SIG-M5 (cell line): ENCODE measurements at places on chromosomes 7 and 10.

DNA sequence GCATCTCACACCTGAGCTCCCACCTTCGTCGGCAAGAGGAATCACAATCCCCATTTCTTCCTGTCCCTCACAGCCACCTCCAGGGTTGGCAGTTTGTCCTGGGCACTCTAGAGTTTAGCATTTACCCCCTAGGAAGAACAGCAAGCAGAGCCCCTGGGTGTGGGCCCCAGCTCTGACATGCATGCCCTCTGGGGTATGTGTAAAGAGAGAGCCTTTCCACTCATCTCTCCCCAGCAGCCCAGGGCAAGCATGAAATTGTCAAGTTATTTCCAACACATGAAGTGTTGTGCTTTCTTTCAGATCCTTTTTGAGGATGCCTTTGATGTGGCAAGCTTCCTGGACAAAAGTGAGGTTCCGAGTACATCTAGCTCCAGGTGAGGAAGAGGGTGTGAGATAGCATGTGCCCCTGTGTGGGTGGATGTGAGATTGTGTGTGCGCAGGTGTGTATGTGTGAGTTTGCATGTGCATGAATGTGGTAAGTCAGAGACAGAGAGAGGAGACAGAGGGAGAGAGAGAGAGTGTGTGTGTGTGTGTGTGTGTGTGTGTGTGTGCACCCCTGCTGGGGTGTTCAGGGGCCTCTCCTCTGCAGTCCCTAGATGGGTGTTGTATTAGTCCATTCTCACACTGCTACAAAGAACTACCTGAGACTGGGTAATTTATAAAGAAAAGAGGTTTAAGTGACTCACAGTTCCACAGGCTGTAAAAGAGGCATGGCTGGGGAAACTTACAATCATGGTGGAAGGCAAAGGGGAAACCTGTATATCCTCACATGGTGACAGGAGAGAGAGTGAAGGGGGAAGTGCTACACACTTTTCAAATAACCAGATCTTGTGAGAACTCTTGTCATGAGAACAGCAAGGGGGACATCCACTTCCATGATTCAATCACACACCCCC is 18.1 kb downstream of the STRA8 start:
- DNase-seq: no peak

DNA sequence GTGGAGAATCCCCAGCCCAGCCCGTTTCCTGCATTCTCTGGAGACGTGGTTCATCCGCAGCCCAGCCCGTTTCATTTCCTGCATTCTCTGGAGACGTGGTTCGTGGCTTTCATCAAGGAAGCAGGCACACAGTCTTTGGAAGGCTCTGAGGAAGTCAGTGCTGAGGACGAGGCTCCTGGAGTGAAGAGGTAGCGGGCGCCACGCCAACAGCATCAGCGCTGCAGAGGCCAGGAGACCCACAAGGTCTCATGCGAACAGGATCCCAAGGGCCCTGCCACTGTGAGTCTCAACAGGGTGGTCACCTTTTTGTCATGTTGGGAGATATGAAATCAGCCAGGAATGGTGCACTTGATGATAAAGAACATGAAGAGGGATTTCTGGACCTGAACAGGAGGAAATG is 12.4 kb upstream of the TCERG1L start:
- DNase-seq: no peak

DNA sequence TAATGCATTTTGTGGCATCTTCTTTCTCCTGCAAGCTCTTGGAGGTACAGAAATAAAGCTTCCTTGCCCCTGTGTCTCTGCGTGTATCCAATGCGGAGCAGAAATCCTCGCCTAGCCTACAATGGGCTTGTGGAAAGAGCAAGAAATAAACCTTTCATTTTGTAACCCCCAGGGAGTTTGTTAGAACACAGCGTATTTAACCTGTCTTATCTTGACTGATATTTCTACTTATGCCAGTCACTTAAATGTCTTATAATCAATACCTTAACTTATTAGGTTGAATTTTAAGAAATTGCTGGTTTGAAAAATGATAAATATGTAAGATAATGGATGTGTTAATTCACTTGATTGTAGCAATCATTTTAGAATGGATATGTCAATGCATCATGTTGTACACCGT is 629.8 kb upstream of the IGFBP3 start:
- DNase-seq: no peak

DNA sequence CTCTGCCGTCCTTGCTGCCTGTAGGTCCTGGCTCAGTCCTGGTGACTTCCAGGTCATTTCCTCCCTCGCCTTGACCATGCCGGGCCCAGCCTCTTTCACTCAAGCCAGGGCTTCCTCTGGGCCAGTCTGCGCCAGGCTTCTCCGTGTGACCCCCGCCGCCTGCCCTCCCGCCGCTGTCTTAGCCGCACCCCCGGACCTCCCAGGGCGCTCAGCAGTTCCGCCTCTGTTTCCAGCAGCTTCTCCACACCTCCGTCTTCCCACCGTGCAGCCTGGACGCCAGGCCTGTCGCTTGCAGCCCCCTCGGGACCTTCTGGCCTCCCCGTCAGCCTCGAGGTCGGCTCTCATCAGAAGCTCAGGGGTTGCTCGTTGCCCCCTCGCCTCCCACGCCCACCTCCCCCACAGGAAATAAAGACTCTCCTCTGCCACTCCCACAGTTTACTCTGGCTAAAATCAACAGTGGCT is 123.0 kb upstream of the FZD8 start:
- DNase-seq: no peak

- DNase-seq: no peak
These were observed 3.6 kb downstream of the LHPP start for GRCh38 chr10:124465003-124465776.

DNA sequence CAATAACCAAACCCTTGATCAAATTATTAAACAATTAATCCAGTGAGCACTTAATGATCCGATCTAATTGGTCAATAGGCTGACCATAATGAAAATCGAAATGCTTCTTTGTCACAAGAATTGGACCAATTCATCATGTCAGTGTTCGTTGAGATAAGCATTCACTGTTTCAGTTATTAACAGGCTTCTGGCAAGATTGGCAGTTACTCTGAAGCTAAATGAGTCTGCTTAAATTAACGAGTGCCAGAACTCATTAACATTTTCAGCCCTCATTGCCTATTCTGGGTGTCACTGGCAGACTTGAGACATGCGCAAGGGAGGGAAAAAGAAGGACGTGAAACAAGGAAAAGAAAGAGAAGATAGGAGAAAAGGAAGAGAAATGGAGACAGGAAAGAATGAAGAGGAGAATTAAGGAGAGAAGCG is 30.7 kb upstream of the SLC26A3 start:
- no peak for DNase-seq

DNA sequence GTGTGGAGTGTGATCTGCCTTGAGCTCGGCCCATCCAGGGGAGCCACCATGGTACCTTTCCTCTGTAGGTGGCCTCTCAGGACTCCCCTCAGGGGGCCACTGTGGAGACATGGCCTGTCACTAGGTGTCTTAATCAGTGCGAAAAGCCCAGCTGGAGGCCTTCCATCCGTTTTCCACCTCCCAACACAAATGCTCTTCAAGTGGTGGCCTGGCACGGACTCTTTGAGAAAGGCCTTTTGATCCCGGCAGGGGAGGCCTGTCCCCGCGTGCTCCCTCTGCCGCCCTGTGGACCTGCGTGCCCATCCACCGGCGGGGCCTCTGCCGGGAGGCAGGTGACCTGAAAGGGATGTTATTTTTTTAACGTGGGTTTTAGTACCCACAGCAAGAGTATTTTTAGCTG is 149.5 kb downstream of the RGS10 start:
- no peak for DNase-seq

- no peak for DNase-seq
These were observed 108.7 kb downstream of the ETV1 start for GRCh38 chr7:13880789-13881188.

DNA sequence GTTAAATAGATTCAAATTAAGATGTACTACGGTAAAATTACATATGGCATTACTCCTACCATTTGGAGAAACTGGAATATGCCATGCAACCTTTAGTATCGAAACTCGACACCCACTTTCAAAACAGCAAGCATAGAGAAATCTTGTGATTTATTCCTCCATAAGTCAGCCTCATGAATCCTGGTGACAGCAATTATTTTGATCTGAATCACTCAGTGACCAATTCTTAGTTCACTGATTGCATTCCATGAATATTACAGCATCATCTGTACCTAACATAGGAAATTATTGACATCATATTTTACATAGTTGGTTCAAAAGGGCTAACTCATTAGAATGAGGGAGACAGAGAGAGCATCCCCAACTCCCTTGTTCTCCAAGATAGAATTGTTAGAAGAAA is 89.6 kb downstream of the CACNB2 start:
- DNase-seq: no peak

GRCh38 chr7:82389876-82390275 is 53.7 kb downstream of the CACNA2D1 start:
- DNase-seq: no peak

GRCh38 chr7:101088858-101089529 is 3.7 kb downstream of the TRIM56 start:
- DNase-seq: no peak

- no peak for DNase-seq
These were observed 40.0 kb upstream of the PFKFB3 start for GRCh38 chr10:6162589-6163356.

- no peak for DNase-seq
These were observed 3.8 kb upstream of the ANTXRL start for GRCh38 chr10:46282842-46283574.

- DNase-seq: no peak
These were observed 186.0 kb downstream of the PRKCQ start for GRCh38 chr10:6394084-6394483.

DNA sequence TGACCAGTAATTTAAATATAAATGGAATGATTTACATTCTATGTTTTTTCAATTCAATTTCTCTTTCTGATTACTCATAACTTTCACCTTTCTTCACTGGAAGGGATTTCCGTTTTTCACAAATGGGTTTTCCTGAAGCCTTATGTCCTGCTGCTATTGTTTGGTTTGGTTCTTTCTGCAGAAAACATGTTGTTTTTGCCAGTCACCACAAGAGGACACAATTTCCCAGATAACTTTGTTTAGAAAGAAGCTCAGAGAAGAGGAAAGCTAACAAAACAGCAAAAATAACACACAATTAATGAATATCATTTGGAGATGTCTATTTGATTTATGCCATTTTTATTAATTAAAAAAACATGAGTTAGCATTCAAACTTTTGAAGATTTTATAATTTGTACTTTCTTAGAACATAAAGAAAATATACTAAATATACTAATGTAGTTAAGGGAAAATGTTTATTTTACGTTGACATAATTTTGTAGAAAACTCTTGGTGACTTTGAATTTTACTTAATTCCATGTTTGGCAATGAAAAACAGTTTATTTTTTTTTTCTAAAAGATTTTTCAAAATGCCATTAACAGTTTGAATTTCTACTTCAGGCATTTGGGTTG is 4.6 kb upstream of the TWIST1 start:
- DNase-seq: no peak

GRCh38 chr7:35623381-35623780 is 71.6 kb downstream of the HERPUD2 start:
- no peak for DNase-seq

DNA sequence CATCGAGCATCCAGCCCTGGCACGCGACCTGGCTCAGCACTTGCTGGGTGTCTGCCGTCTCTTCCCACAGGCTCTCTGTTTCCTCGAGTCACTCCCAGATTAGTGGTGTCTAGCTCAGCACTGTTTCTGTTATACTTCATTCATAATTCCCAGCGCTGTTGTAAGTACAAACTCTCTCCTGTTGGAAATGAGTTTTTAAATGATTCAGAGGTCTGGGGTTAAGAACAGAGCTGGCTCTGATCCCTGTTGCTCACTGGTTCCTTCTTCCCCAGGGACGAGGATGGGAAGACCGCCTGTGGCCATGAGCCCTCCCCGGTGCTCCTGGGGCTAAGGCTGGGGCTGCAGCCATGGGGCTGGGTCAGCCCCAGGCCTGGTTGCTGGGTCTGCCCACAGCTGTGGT is 17.3 kb upstream of the C10orf95 start:
- no peak for DNase-seq

DNA sequence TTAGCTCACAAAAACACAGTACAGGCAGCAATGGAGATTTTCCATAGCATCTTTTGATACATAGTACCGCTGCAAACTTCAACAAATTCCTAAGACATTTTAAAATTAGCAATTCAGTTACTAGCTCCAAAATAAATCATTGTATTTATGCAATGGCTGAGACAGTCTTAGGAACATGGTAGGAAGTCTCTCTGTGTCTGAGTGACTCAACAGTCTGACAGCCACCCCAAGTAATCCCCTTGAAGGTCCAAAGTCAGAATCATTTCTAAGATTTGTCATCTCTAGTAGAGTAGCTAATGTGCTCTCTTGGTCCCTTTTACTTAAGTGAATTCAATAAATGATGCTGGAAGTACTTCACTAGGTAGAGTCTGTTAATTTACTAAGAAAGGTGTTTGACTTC is 93.8 kb upstream of the NOBOX start:
- DNase-seq: no peak

DNA sequence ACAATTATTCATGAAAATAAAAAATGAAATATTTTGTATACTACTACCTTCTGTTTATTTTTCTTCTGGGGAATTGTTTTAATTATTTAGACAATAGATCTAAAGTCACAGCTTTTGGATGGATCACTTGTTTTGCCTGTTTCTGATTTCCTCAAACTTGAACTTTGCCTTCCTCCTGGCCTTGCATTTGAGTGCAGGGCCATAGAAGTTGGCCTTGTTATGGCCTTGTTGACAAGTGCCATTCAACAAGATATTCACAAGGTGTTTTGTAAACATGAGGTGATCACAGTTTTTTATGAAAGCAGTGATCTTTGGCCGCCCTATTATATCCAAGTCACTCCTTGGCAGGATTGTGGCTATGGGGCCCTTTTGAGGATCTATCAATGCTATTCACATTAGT is 4.6 kb downstream of the ZNF22 start:
- DNase-seq: no peak

GRCh38 chr10:103990531-103990930 is 23.6 kb downstream of the SLK start:
- no peak for DNase-seq

DNA sequence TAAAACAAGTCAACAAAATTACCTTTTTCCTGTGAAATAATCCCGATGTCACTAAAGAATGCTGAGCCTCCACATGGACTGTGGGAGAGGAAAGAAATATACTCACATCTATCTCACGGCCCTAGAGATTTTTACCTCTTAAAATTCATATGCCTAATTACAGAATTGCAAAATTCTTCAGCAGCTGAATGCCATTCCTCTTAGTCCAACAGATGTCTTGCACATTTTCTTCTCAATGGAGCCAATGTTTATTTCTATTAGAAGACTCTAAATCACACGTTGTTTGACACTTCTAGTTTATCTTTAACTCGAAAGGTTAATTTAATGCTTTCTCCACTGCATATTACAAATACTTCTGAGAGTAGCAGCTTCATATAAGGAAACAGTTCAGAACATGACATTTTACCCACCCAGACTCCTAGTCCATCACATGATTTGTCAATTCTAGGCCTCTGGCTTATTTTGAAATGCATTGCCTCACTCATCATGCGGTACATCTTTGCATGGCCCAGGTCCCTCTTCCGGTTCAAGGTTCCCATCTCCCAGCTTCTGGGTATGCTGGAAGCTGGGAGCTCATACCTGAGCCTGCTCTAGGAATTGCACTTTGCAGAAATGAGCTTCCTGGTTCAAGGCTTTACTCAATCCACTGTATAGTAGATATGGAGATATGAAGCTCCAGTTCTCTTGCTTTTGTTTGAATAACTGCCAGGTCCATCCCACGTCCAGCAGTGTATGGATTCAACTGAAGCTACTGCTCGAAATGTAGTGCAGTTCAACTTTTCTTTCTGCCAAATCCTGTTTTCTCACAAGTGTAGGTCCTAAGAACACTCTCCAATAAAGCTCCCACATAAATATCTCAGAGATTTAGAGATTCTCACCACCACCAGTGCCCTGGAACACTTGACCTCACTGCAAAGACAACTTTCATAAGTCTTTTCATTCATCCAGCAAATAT is 306.2 kb downstream of the GPR37 start:
- no peak for DNase-seq
